ENCODE measurements at places on chromosomes 7 and 10.

DNA sequence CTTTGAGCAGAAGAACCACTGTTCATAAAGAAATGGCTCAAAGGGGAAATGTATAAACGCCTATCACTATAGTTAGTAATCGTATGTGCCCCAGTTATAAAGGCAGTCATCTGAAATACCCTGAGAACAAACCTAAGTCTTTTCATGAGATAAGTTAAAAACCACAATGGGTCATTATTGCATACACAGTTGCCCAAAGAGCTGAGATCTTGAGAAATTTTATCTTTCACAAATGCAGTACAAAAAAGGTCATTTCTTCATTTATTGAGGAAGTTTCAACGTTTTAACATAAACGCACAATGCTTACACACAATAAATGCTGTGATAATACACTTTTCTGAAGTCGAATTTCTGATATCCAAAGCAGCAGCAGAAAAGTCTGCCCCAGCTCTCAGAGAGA is 114.4 kb downstream of the MICU1 start:
- DNase-seq, result no peak

DNA sequence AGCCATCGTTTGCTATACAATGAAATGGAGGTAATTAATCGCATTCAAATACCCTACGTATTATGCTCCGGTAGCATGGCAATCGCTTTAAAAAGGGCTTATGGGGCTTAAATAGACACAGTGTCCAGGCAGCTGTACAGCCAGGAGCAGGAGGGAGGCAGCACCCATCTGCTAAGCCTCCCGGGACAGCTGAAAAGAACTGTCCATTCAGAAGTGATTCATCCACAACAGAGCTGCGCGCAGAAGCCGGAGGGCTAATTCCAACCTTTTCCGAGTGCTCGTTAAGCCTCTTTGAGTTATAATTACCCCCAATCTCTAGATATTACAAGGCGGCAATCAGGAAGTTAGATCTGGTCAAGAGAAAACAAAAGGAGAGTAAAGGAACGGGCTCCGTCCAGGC is 58.3 kb downstream of the DPYSL4 start:
- DNase-seq, result no peak

DNA sequence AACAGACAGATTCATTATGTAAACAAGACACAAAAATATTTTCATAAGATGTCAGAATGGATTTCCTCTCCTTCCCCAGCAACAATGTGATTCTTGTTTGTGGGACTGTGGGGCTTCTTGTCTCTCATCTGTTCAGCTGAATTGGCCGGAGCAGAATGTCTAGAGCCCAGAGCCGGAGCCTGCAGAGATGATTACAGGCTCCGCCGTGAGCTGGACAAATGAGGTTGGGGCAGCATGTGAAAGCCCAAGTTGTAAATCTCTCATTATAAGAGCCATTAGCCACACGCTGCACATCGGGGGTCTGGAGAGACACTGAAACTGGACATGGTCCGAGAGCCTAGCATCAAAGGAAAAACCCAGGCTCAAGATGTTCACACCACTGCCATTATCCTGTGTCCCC is 137.0 kb upstream of the ADAM12 start:
- no peak for DNase-seq

DNA sequence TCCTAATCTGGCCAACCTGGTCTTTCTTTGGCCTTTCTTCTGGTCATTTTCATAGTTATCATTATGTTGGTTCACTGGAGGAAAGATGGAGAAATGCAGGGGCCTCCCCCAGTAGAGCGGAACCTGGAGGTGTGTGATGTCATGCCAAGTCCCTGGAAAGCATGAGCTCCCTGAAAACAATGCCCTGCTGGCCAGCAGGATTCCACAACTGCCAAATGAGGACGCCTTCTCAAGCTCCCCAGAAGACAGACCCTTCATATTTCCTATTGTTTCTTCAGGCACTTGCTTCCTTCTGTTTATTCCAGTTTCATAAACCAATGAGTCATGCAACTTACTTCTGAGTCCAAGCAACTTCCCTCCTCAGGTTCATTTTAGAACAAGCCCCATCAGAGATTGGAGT is 339.0 kb downstream of the GATA3 start:
- no peak for DNase-seq

DNA sequence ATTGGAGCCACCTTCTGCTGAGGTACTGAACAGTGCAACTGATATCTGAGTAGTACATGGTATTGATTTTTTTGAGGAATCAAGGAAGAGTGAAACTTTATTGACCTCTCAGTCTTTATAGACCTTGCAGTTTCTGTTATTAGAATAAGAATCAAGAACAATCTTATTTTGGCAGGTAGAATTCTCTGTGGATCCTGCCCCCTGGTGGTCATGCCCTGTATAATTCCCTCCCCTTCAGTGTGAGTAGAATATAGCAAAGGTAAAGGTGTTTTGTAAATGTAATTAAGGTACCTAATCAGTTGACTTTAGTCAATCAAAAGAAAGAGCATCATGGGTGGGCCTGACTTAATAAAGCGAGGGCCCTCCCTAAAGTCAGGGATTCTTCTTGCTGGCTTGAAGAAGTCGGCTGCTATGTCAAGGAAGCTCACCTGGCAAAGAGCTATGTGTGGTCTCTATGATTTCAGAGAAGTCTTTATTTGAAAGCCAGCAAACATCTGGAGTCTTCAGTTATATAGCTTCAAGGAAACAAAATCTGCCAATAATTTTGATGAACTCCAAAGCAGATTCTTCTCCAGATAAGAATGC is 142.8 kb downstream of the LSM5 start:
- DNase-seq, result no peak

- DNase-seq, result no peak
Measured at GRCh38 chr10:112139176-112139575, 44.4 kb downstream of the GPAM start.

DNA sequence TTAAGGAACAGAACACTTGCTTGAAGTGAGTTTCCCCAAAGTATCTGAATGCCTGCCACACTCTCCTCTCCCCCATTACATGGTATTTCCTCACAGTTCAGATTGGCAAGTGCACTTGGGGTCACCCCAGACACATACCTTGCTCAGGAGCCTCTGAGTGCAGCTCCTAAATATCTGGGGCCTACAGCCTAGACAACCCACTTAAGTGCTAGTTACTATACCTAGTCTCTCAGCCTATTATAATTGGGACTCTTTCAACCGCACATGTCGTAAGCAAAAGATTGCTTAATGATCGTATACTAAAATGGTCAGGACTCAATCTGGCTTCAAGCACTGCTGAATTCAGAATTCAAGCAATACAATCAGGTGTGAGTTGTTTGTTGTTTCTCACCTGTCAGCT is 19.9 kb downstream of the TMEM176B start:
- DNase-seq, result no peak

DNA sequence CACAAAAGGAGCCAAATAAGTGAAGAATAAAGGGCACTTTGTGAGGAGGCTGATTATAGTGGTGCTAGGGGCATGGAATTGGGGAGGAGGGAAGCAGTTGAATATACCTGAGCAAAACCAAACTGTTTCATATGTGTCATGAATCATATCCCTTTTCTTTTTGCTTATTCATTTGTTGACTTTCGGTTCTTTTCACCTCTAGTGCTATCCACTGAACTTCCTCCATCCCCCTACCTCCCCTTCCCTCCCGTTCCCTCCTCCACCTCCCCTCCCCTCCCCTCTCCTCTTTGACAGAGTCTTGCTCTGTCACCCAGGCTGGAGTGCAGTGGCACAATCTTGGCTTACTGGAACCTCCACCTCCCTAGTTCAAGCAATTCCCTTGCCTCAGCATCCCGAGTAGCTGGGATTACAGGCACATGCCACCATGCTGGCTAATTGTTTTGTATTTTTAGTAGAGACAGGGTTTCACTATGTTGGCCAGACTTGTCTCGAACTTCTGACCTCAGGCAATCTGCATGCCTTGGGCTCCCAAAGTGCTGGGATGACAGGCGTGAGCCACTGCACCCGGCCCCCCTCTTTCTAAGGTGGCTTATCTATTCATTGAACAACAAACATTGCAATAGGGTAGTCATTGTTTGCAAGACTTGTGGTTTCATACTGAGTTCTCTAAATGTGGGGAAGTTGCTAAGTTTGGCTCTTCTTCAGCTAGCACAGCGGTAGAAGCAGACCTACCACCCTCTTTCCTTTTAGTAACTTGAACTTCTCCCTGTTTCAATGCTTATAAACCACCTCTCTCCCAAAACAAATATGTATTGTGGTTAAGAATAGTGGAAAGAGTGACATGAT is 150.4 kb upstream of the PRPS1L1 start:
- DNase-seq, result peak; percentile 48

- no peak for DNase-seq
Measured at GRCh38 chr7:70789481-70790214, 342.3 kb upstream of the GALNT17 start.

DNA sequence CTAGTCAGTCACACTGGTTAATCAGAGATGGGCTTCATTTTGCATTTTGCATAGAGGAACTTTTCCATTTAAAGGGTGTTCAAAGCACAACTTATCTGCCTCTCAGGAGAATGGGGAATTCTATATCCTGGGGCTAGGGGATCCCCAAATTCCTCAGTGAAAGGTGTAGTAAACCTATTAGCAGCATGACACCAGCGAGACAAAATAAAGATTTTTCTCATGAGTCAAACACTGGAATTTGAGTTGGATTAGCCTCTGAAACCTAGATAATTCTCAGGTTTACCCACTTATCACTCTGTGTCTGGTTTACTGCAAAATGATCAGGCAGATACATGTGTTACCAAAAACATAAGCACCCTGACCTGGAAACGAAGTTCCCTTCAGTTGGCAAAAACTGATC is 2.1 kb downstream of the AFAP1L2 start:
- no peak for DNase-seq

GRCh38 chr7:139618482-139619366 is 95.2 kb downstream of the CLEC2L start:
- DNase-seq, result no peak

DNA sequence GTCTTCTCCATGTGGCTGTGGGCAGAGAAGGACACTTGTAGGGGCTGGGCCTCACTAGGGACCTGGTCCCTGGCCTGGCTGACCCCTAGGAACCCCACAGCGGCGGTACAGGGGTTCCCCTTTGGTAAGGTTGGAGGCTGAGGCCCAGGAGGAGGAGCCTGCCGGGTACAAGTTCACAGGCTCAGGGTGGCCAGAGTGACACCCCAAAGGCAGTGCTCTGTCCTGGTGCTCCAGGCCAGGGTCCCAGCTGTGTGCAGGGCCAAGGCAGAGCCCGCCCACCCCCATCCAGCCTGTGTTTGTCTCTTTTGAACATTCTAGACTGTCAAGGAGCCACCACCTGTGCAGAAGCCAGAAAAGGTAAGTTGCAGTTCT is 23.3 kb downstream of the ANTXRL start:
- DNase-seq, result no peak

DNA sequence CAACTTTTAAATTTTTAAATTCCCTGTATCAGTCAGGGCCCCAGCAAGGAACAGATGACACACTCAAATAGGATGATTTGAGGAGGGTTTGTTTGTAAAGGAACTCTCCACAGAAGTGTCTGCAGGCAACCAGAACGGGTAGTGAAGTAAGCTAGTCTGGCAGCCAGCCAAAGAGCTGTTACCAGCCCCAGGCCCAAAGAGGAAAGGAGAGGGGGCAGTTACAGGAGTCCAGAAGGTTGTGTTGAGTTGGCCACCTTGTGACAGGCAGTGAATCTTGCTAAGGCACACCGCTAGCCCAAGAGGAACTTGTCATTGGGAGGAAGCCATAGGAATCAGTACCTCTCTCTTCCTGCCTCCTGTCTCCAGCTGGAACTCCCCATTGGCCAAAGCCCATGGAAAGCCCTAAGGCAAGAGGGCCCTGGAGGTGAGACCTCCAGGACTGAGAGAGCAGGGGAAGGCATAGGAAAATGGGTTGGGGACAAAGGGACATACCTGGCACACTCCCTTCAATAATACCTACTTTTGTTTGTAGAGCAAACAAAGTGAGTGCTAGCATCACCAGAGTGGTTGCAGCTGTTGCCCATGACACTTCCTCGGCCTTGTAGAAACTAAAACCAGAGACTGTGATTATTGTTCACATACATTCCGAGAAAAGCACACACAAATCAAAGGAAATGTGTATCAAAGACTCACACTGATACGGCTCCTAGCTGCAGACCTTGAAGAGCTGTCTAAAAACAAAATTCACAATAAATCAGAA is 25.4 kb upstream of the GATAD1 start:
- peak; percentile 18 for DNase-seq

DNA sequence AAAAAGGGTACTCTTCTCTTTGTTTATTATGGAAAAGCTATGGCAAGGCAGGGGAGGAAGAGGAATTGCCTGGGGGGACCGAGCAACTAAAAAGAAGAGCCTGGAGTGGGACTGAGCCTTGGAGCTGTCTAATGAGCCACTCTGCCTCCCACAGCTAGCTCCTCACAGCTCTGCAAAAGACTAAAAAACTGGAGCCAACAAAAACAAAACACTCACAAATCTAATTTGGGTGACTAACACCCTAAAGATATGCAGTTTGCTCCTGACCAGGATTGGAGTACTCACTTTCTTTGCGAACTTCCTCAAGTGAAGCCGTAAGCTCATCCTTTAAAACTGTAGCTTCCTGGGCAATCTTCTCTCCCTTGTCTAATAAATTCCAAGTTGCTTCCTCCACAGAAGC is 89.4 kb downstream of the CTNNA3 start:
- DNase-seq, result no peak

GRCh38 chr7:127035203-127035849 is 217.4 kb downstream of the GRM8 start:
- no peak for DNase-seq

DNA sequence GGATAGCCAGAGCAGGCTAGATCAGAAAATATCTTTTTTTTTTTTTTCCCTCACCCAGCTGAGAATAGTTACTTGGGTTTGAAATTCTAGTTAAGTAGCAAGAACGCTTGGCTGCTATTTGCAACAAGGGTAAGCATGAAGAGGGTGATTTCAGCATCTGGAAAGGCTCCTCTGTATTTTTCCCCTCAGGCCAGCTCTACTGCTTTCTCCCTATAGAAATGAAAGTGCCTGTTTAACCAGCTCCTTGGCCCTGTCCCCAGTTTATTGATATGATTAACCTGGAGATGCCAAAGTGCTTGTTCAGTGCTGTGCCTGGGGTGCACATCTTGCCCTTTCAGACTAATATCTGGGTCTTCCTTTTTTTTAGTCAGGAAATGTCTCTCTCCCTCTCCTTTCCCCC is 37.1 kb downstream of the AP3M1 start:
- DNase-seq, result no peak

- no peak for DNase-seq
Measured at GRCh38 chr10:89891006-89891535, 189.7 kb downstream of the KIF20B start.

GRCh38 chr10:80515941-80516340 is 21.8 kb upstream of the SH2D4B start:
- DNase-seq, result no peak

- no peak for DNase-seq
Measured at GRCh38 chr7:42426163-42426562, 189.2 kb upstream of the GLI3 start.

- DNase-seq, result no peak
Measured at GRCh38 chr10:77350711-77351119, 286.9 kb downstream of the KCNMA1 start.

GRCh38 chr10:1738950-1739349 is 1.6 kb upstream of the ADARB2 start:
- DNase-seq, result no peak

GRCh38 chr10:58701405-58702135 is 188.9 kb downstream of the BICC1 start:
- DNase-seq, result no peak

GRCh38 chr7:95583834-95584621 is 12.3 kb downstream of the PDK4 start:
- DNase-seq, result no peak

- DNase-seq, result no peak
Measured at GRCh38 chr7:143406002-143406357, 2.7 kb downstream of the EPHA1 start.

All from GDM1 (cell line).